ENCODE measurements at places on chromosomes 1 and 21. TPM values are rescaled to one million over a fixed set of nuclear protein-coding genes. Genes with fewer than 3 reads are reported as not detected.

Gene HAO2
- total RNA-seq: 0.91 TPM

Gene TBX19
- 0.55 TPM for total RNA-seq

Gene GSTM1
- total RNA-seq: 301 TPM

- H3K4me3 ChIP-seq: no peak overlapping the region
- H3K27ac ChIP-seq: no peak overlapping the region
- H3K27me3 ChIP-seq: no peaks in the 10 kb centered on the region
- DNase-seq: no peak
These were observed 64.8 kb downstream of the ABCA4 start for GRCh38 chr1:94056171-94056570.

DNA sequence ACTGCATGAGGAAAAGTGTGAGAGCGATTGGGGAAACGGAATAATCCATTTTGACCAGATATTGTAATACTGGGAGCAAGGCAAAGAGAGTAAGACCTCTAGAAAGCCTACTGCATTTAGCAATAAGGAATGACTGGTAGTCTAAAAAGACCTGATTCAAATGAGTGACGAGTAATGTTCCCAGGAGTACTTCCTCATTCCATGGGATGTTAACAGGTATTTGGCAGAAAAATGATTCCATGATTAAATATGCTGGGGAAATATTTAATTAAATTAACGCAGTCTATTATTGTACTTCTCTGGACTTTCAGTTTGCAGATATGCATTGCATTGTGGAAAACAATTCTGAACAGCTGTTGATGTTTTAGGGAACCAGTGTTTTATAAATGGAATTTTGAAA, 105.5 kb downstream of the RPE65 start:
- no peak for DNase-seq
- no peaks in the 10 kb centered on the region for H3K27me3 ChIP-seq
- no peaks in the 10 kb centered on the region for H3K36me3 ChIP-seq
- no peak overlapping the region for H3K4me3 ChIP-seq
- no peak overlapping the region for H3K27ac ChIP-seq

DNA sequence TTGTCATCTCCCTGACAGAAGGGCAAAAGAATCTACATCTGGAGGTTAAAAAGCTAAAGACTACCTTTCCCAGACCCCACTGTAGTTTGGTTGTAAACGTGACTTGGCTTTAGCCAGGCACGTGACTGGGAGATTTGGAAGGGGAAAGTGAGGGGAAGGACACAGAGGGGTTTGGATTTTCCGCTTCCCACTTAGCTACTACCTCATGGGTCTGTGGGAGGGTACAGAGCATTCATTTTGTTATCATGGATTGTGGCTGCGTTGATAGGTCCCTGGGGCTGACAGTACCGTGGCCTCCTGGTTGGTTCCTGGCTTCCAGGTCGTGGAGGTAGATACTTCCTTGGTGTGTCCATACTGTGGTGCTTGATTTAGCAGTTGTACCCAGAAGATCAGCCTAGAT, 2.6 kb downstream of the CHD1L start:
- no peaks in the 10 kb centered on the region for H3K27me3 ChIP-seq
- no peaks in the 10 kb centered on the region for H3K4me1 ChIP-seq
- no peaks in the 10 kb centered on the region for H3K36me3 ChIP-seq
- no peak overlapping the region for H3K4me3 ChIP-seq
- H3K27ac ChIP-seq: no peak overlapping the region

DNA sequence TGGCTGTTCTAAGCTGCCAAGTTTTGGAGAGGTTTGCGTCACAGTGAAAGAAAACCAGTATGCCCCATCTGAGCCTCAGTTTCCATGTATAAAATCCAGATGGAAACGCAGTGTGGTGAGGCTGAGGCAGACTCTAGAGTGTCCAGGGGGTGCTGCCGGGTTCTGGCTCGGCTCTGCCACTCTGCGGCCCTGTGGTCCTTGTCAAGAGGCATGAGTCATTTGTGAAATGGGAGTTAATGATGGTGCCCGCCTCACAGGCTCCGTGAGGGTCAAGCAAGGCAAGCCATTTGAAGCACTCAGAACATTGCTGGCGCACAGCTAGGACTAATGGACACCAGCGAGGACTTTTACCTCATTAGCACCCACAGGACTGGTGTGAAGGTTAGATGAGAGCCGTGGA, 214.3 kb downstream of the PTPRU start:
- no peak for DNase-seq
- H3K27me3 ChIP-seq: no peaks in the 10 kb centered on the region
- H3K27ac ChIP-seq: no peak overlapping the region

GRCh38 chr1:158836038-158836437, 4.9 kb downstream of the MNDA start:
- H3K27me3 ChIP-seq: no peaks in the 10 kb centered on the region
- no peak overlapping the region for H3K4me3 ChIP-seq
- no peaks in the 10 kb centered on the region for H3K4me1 ChIP-seq
- no peaks in the 10 kb centered on the region for H3K36me3 ChIP-seq
- H3K27ac ChIP-seq: no peak overlapping the region

DNA sequence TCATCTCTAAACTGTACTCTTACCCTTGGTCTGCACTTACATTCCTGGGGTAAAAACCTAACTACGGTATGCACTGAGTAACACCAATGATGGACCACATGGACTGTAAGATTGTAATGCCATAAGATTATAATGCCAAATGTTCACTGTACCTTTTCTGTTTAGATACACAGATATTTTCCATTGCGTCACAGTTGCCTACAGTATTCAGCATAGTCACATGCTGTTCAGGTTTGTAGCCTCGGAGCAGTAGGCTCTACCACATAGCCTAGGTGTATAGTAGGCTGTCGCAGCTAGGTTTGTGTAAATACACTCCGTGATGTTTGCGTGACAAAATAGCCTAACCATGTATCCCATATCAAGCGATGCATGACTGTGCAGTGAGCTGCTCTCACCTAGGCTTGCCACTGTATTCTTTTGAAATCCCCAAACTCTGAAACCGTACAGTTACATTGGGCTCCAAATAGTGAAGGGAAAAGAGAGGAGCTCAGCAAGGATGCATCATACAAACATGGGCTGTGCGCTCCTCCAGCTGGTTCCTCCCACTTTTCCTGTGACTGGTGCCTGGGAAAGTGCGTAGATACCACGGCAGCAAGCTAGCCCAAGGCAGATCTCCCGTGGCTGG, 35.2 kb downstream of the CFAP57 start:
- no peaks in the 10 kb centered on the region for H3K27me3 ChIP-seq
- DNase-seq: no peak
- no peak overlapping the region for H3K4me3 ChIP-seq
- H3K27ac ChIP-seq: no peak overlapping the region
- no peaks in the 10 kb centered on the region for H3K4me1 ChIP-seq
- H3K36me3 ChIP-seq: no peaks in the 10 kb centered on the region

DNA sequence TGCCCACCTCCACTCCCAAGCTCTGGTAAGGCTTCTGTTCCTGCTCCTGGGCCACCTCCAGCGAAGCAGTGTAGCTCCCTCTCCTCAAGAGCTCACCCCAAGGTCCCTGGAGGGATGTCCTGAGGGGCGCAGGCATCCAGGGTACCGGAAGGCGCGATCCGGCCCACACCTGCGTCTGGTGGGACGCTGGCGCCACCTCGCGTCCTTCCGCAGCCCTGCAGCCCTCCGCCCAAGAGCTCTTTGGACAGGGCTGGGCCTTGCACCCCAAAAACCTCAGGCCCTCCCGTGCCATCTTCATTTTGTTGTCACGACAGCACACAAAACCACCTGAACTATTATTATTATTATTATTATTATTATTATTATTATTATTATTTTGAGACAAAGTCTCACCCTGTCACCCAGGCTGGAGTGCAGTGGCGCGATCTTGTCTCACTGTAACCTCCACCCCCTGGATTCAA, 49.2 kb upstream of the PAX7 start:
- H3K27ac ChIP-seq: no peak overlapping the region
- H3K27me3 ChIP-seq: no peaks in the 10 kb centered on the region
- H3K36me3 ChIP-seq: no peaks in the 10 kb centered on the region
- no peaks in the 10 kb centered on the region for H3K4me1 ChIP-seq
